ENCODE measurements at places on chromosomes 4 and X.
A peak's percentile ranks its signal among the peaks of the same experiment; 100 is the strongest.

GRCh38 chr4:17329046-17329445, 182.8 kb downstream of the QDPR start:
- DNase-seq = no peak

DNA sequence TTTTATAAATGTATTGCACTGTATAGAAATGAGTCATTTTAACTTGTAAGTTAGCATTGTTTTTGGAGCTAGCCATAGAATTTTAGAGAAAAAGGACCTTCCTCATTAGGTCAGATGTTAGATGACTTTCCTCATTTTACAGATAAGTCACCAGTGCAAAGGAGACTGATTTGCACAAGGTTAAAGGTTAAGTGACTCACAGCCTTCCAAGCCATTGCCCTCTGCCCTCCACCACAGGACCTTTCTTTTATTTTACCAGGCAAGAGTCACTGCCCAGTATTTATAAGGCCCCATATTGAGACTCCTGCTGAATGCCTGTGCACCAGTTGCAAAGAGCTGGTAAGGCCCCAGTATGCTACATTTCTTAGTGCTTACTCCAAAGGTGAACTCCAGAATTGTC, 4.2 kb upstream of the ABCG2 start:
- DNase-seq = no peak

- no peak for DNase-seq
Observed at GRCh38 chr4:125765941-125766340, 451.2 kb downstream of the FAT4 start.

- DNase-seq = no peak
Observed at GRCh38 chr4:105504744-105505143, 30.9 kb upstream of the PPA2 start.

GRCh38 chr4:11565899-11566298, 137.2 kb upstream of the HS3ST1 start:
- no peak for DNase-seq

DNA sequence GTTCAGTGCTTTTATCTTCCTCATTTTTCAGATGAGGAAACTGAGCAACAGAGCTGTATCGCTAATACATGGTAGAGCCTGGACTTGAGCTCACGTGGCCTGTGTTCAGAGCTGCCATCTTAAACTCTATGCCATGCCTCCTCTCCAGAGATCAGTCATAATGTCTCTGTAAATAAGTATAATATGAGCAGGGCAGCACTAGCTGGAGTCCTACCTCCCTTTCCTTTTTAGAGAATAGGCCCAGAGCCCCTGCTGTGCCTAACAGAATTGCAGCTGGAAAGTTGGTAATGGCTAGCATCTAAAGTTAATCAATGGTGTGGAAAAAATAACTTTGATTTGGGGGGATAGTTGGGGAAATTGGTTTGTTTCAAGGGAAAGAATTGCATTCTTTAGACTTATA, 20.4 kb downstream of the CASP6 start:
- no peak for DNase-seq

- DNase-seq = no peak
Observed at GRCh38 chrX:129908636-129909035, 2.7 kb downstream of the UTP14A start.

- peak; percentile 42 for DNase-seq
Observed at GRCh38 chr4:172142281-172142741, 329.1 kb downstream of the GALNTL6 start.

DNA sequence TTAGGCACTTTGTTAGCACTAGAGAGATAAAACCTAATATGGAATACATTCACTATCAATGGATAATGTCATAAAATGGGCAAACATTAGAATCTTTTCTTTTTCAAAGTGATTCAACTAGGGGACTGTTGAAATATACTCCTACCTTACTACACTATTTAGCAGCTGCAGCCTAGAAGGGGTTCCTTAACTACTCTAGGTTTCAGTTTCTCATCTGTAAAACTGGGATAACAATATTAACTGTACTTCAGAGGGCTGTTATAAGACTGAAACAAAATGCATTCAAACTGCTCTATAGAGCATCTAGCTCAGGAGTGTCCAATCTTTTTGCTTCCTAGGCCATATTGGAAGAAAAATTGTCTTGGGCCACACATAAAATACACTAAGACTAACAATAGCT, 147.4 kb downstream of the CDS1 start:
- DNase-seq = no peak

- no peak for DNase-seq
Observed at GRCh38 chrX:132489578-132490419, 961 bp upstream of the MBNL3 start.
